ENCODE measurements at places on chromosomes 2 and 18.

- DNase-seq, result peak; percentile 60
Observed at GRCh38 chr2:238657132-238658053, 190.5 kb upstream of the TWIST2 start.

GRCh38 chr2:48905696-48906095 lies 150.2 kb upstream of the LHCGR start:
- DNase-seq, result no peak

DNA sequence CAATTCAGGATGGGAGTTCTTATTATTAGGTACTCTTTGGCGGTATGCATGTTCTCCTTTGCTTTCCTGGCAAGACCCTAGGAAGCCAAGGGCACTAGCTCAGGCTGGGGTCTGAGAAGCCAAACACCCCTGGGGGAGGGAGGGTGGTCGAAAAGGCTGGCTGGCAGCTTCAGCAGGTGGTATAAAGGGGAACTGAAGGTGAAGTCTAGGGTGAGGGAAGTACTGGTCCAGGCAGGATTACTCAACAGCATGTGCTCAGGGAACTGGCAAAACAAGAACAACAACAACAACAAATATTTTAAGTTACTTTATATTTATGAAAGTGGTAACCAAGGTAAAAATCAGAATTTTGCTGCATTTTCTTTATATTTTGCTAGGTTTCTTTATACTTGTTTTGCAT lies 40.7 kb upstream of the PCBP1 start:
- DNase-seq, result no peak

DNA sequence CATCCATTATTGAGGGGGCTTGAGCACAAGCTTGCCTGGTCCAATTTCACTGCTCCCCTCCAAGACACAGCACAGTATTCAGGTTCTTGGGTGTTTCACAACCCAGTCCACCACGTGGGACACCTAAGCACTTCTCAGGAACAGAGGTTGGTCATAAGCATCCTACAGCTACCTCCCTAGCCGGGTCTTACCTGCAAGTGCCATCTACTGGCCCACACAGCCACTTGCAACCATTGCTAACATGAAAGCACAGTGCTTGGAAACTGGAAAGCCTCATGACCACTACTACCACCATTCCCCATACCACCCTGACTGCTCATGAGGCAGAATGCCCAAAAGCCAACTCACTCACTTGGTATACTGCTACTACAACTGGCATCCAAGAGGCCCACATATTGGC lies 105.7 kb upstream of the RPRM start:
- DNase-seq, result no peak

- DNase-seq, result peak; percentile 79
Observed at GRCh38 chr2:197097578-197098366, 171.3 kb upstream of the PGAP1 start.

GRCh38 chr2:164696634-164697033 lies 75.4 kb upstream of the GRB14 start:
- no peak for DNase-seq

DNA sequence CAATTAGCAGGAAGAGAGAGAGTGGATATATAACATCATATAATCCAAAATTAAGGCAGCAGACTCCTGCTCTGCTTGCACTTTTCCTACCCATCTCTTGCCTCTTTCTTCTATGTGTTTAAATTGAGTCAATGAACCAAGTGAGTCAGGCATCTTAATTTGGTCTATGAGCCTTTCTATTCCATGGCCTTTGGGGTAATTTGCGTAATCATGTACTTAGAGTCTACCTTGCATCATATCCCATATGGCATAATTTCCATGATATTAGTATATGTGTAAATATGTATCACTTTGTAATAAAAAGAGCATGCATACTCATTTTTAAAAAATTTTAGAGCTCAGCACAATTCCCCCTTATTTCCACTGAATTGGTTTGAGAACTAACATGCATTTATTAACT lies 555.2 kb downstream of the STK39 start:
- no peak for DNase-seq

DNA sequence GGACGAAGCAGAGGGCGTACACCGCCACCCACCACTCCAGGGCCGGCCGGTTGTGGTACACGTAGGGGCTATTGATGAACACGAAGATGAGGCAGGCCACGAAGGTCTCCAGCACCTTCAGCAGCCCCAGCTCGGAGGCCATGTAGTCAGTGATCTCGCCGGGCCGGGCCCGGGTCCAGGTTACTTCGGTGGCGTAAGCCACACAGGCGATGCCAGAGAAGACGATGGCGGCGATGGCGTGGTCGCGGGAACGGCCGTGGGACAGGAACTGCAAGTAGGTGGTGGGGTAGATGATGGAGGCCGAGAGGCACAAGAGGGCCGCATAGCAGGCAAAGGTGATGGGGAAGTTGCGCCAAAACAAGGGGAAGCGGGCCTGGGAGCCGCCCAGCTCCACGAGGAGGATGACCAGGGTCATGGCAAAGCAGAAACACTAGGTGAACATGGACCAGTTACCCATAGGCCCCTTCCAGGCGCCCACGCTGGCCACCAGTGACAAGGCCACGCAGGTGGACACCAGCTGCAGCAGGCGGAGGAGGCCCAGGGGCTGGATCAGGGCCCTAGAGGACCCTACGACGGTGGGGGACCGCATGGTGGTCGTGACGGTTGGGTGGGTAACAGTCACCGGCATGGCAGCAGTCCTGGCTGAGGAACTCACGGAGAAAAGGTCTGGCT lies 128.4 kb upstream of the FAM98A start:
- no peak for DNase-seq

- DNase-seq, result no peak
Observed at GRCh38 chr2:54789878-54790277, 66.4 kb downstream of the EML6 start.

GRCh38 chr2:218883491-218884490 lies 3.1 kb downstream of the WNT10A start:
- DNase-seq, result no peak

DNA sequence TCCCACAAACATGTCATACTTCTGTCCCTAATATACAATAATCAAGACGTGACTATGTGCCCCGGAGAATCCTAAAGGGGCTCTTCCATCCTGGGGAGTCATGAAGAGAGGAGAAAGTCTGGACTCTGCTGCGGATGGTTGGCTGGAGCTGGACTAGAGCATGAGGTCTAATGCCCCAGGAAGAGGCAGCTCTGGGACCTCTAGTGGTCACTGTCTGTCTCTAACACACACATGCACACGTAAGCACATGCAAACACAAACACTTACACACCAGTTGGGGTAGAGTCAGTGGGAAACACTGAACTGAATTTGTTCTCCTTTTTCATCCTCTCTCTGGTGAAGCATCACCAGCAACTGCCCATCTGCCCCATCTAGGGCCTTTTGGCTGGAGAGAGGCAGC lies 271.6 kb downstream of the TDRD15 start:
- no peak for DNase-seq

DNA sequence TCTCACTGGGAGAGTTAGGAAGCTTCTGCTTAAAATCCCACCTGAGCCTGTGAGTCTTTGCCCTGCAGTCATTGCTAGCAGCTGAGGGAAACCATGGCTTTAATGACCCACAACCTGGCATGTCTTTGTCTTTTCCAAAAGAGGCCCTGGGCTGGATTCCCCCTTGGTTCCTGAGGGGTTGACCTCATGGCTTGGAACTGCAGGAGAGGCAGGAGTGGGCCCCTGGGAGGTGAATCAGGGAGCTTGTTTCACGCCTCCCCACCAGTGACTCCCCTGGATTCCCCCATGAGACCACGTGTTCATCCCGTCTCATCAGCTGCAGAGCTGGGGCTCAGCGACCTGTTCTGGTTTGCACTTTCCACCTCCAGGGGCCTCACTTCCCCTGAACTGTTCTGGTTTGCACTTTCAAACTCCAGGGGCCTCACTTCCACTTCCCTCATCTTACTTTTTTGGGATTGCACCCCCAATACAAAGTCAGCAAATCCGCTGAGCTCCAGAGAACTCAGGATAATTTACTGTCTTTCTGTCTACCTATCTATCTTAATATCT lies 58.5 kb upstream of the TMEM18 start:
- DNase-seq, result no peak

DNA sequence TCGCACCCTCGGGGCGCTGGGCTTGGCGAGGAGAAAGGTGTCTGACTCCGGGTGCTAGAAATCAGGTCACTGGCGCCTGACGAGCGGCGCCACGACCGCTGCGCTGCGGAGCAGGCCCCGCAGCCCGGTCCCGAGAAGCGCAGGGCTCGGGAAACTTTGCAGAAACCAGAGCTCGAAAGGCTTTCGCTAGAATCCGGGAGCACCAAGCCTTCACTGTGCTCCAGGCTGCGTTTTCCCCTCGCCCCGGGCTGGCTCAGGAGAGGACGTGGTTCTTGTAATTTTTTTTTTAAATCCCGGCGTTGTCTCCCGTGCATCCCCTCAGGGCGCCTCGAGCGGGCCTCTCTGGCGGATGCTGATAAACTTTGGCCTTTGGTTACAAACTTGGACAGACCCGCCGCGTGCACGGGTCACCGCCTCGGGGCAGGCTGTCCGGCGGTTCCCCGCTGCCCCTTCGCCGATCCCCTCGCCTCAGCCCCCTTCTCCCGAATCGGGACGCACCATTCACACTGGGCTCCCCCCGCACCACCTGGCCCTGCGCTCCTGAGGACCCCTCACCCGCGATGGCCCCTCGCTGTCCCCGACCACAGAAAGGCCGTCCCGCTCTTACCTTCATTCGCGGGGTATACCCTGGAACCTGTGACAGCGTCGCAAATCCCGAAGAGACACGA lies 419 bp downstream of the EPHA4 start:
- peak; percentile 77 for DNase-seq

DNA sequence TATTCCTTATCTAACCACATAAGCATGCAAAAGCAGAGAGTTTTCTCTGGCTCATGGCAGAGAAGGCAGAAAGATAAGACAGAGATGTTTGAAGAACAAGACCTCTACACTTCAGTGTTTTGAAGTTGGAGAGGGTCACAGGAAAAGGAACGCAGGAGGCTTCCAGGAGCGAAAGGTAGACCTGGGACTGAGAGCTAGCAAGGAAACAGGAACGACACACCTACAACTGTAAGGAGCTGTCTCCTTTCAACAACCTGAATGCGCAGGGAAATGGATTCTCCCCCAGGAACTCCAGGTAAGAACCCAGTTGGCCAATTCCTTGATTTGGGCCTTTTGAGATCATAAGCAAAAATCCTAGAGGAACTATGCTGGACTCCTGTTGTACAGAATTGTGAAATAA lies 746.6 kb upstream of the DDX18 start:
- DNase-seq, result no peak

DNA sequence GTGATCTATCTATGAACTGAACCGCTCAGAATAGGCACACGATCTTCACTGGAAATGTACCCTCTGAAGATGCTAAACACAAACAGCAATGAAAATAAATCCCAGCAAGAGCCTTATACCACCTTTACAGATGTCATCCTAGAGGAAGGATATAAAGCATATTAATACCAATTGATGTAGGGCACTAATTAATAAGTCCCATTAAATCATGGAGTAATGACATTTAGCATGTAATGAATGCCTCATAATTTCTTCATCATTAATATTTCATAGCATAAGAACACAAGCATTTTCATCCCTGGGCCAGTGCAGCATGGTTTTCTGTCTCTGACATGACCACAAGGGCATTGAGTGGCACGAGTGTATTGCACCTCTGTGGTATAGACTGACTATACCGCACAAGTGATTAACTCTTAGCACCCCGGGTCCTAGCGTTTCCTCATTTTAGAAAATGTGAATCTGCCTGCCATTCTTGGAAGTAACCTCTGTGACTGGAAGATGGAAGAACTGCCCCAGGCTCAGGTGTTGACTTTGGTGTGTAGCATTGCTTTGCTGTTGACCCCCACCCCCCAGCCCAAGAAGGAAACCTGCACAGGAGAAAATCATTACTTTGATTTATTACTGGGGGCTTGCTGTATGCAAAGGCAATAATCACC lies 1.4 kb upstream of the TMEM178A start:
- DNase-seq, result no peak

GRCh38 chr2:8049176-8049575 lies 632.7 kb upstream of the ID2 start:
- DNase-seq, result no peak

- DNase-seq, result no peak
Observed at GRCh38 chr2:19942199-19942598, 40.4 kb upstream of the TTC32 start.

DNA sequence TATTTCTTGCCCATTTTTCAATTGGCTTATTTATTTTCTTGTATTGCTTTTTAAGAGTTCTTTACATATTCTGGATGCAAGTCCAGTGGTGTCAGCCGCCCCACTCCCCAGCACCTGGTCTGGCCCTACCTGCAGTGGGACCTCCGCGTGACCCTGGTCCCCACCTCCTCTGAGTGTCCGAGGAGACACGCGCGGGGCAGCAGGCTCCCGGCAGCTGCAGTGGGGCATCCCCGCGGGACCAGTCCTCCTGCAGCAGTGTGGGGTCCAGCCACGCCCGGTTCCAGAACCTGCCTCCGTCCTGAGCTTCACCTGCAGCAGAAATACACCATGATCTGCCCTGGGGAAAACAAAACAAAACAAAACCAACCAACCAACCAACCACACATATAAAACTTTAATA lies 48.9 kb upstream of the IL1R1 start:
- no peak for DNase-seq

DNA sequence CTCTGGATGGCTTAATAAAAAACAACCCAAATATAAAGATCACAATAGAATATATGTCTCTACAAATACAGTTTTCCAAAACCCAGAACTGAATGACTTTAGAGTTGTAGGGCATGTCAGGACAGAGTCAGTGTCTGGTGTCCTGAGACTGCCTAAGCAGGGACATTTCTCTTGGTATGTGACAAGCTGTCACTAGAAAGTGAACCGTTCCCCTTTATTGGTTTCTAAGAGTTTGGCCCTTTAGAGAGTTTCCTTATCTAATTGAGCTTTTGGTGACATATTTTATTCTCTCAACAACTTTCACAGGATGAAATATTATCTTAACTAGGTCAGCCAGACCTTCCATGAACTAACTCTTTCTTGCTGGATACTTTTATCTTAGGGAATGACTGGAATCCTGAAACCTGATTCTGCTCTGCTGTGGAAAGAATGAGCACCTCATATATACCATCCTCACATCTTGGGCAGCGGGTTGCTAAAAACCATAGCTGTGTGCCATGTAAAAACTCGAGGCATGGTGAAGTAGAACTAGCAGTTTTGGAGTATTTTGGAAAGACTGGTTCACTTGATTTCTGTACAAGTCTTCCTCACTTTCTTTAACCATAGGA lies 54.8 kb downstream of the CAVIN2 start:
- DNase-seq, result no peak

- DNase-seq, result no peak
Observed at GRCh38 chr2:54052825-54053718, 62.3 kb upstream of the ACYP2 start.

- DNase-seq, result peak; percentile 4
Observed at GRCh38 chr2:239152916-239153305, 247.9 kb downstream of the HDAC4 start.

DNA sequence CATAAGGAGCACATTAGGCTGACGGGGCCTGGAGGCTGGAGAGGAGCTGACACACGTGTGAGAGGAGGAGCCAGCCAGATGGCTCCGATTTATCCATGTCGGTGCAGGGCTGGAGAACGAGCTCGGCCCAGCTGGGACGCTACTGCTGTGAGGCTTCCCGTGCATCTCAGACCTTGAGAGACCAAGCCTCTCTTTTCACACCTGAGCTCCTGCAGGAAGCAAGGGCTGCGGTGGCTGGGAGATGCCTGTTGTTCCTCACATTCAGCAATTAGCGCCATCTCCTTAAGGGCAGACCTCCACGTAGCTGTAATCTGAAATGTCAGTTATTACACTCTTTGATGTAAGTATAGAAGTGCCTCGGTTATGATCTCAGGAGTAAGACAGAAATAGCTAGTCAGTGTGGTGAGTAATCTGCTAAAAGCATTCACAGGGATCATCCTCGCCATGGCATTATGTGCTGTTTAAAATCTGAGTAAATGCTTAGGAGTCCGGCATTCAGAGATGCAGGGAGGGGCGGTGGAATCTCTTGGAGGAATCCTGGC lies 107.9 kb downstream of the PRKCE start:
- DNase-seq, result no peak

GRCh38 chr2:6325616-6326015 lies 540.1 kb downstream of the CMPK2 start:
- DNase-seq, result no peak
